ENCODE measurements at places on chromosomes 4 and X.

DNA sequence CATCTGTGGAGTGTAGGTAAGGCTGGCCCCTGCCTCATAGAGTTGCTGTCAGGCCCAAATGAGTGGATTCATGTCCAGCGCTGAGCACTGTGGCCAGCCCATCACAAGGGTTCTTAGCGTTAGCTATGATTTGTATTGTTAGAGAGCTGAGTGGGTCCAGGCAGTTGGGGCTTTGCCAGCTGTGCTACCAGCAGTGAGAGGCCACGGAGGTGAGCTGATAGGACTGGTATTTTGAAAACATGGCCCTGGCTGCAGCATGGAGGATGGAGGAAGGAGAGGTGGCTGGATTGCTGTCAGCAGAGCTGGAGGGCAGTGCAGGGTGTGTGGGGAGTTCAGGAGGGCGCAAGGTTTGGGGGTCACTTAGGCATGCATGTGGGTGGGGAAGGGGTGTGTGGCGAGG, 69.8 kb downstream of the PSAPL1 start:
- DNase-seq = no peak

GRCh38 chrX:47202316-47202715, 8.7 kb downstream of the UBA1 start:
- DNase-seq = no peak

- no peak for DNase-seq
These were observed 1506.0 kb downstream of the PCDH7 start for GRCh38 chr4:32226204-32226603.

DNA sequence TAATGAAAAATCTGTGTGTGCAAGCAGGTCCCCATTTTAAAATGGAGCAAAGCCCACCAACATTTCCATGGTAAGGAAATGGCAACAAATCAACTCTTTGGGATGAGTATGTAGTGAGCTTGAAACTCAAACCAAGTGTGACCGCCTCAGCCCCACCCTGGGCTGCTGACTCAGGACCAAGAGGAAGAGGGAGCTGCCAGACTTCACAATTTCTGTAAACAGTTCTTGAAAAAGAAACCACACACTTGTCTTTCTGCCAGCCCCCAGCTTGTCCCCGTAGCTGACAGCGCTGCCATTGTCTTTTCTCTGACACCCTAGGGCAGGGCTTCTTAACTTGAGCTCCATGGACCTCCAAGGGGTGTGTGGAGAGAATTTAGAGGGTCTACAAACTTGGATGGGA, 10.3 kb downstream of the RTL5 start:
- no peak for DNase-seq

DNA sequence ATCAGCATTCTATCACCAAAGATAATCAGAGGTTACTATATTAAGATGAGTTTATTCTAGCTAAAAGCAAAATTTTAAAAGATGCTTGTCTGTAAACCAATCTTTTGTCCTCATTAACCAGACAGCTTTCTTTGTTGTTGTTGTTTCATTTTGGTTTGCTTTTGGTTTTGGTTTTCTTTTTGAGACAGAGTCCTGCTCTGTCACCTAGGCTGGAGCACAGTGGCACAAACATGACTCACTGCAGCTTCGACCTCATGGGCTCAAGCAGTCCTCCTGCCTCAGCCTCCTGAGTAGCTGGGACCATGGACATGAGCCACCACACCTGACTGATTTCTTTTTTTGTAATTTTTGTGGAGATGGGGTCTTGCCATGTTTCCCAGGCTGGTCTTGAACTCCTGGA, 102.9 kb downstream of the COX18 start:
- DNase-seq = no peak

DNA sequence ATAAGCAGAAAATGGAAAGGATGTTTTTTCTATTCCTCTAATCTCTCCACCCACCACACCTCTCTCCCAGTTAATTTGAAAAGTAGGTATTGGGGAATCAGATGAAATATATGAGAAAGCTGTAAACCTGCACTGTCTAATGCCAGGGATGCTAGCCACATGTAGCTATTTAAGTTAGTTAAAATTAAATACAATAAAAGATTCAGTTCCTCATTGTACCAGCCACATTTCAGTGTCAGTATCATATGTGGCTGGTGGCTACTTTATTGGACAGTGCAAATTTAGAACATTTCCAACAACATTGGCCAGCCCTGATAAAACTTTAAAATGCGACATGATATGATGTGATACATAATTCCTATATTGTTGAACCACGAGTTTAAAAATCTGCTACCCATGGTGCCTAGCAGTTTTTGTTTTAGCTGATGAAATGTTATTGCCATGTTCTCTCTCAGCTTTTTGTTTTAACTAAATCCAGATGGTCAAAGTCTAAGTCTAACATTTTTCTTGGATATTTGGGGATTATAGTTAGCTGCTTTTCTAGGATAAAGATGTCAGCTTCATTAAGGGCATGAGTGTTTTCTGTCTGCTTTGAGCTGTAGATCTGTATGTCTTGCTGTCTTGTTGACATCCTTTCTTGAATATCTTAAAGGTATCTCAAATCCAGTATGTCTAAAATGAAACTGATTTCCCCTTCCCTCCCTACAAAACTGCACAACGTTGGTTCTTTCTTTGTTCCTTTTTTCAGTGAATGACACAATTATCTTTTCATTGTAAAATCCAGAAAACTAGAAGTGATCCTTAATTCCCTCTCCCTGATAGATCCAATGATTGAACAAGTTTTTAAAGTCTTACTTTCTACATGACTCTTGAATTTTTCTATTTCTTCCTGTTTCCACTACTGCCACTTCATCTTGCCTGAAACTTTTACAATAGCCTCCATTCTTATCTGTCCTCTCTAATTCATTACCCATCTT, 6.2 kb downstream of the ARFIP1 start:
- no peak for DNase-seq

GRCh38 chrX:85113746-85114145, 110.1 kb downstream of the APOOL start:
- no peak for DNase-seq

DNA sequence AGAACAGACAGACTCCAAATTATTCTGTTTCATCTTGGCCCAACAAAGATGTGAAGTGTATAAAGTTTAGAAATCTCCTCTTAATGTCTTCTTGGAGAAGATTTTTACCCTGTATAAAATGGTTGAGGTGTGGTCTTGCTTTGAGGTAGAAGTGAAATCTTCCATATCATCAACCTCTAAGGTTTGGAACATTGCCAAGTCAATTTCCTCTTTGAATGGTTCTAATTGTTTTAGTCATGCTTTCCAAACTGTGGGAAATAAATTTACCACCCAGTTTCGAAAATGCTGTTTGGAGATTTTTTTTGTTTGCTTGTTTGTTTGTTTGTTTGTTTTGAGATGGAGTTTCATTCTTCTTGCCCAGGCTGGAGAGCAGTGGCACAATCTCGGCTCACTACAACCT, 174.1 kb upstream of the ADAMTS3 start:
- no peak for DNase-seq

DNA sequence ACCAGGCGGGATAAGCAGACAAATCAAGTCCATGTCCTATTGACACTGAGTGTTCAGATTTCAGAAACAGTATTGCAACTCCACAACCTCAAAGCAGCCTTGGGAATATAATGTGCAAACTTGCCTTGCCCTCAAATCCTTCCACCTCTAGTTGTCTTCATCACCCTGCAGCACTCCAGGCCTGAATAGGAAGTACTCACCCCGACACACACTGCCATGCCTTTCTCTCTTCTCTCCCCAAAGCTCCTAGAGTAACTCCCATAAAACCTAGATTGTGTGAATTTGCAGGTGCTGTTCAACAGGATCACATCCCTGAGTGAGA, 19.6 kb downstream of the ACSL1 start:
- DNase-seq = no peak

- no peak for DNase-seq
These were observed 54.5 kb upstream of the SMARCA5 start for GRCh38 chr4:143458966-143459365.
